ENCODE measurements at places on chromosomes 6 and 20.

DNA sequence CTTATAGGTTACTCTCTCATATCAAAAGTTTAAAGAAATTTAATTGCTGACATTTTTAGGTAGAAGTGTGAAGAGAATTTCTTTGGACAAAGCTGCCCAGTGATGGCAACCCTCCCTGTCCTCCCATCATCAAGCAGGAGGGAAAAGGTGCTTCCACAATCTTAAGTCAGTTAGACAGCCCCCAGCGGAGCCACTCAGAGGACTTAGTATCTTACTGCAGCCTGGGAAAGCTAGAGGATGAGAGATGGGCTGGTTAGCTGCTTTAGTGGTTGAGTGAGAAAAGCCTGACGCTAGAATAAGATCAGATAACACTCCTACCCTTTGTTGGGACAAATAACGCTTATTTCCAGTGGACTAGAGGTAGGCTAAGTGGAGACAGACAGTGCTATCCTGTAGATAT is 227.1 kb downstream of the RFPL4B start:
- peak; percentile 31 for DNase-seq

DNA sequence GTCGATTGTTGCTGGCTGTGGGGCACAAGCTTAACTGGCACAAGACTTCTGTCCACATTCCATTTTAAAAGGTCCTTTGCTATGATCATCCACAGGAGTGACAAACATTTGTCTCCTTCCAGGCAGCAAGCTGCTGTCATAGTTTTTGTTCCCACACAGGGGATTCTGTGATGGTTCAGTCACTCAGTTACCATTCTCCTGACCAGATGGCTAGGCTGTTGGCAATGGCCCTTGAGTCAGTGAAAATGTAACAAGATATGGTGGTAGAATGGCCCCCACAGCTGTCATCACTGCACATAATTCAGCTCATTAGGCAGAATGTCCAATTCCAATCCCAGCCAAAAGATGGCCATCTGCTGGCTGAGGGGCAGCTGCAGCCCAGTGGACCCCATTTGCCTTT is 13.7 kb downstream of the BPIFA1 start:
- peak; percentile 86 for DNase-seq

DNA sequence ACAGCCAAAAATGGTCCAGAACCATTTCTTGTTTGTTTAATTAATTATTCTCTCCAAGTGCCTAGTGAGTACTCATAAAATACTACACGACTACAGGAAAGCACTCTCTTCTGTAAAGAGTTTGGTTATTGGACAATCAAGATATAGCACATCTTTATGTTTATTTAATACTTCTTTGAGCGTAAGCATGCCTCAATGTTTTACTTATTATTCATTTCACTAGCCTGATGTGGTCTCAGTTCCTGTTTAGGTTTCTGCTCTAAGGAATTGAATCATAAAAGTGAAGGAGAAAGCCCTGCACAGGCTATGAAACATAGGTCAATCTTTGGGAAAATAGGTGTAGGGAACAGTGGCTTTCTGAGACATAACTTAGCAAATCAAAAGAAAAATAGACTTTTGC is 45.9 kb upstream of the AIG1 start:
- DNase-seq, result no peak

DNA sequence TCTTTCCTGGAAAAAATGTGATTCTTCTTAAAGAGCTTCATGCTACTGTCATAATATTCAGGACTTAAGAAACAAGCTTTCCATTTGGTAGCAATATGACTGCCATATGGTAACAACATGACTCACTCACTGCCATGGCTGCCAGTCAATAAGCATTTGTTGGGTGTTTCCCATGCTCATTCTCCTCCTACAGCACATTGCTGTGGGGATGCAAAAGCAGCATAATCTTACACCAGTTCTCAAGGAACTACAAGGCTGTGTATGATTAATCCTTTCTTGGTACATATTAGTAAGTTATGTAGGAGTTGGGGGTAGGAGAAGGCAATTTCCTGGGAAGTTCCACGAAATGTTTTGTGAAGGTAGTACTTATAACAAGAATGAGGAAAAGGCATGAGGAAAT is 76.7 kb downstream of the CEP162 start:
- DNase-seq, result no peak

Measured in NCI-H82 (cell line).